ENCODE measurements at places on chromosomes 6 and 20. TPM values are rescaled to one million over a fixed set of nuclear protein-coding genes. Genes with fewer than 3 reads are reported as not detected.

- H3K4me1 ChIP-seq, result no peaks in the 10 kb centered on the region
- H3K27me3 ChIP-seq, result no peaks in the 10 kb centered on the region
- DNase-seq, result no peak
- no peak overlapping the region for H3K4me3 ChIP-seq
- no peak overlapping the region for H3K27ac ChIP-seq
Measured at GRCh38 chr20:9360431-9360830, 154.0 kb upstream of the LAMP5 start.

DNA sequence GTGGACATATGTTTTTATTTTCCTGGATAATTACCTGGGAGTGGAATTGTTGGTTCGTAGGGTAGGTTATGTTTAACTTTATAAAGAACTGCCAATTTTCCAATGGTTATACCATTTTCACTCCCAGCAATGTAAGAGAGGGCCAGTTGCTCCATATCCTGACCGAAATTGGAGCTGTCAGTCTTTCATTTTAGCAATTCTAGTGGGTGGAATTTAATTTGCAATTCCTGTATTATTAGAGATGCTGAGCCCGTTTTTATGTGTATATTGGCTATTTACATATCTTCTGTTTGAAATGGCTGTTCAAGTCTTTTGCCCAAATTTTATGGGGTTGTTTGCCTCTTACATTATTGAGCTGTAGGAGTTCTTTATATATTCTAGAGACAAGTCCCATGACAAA is 28.0 kb downstream of the SCML4 start:
- DNase-seq, result no peak
- H3K36me3 ChIP-seq, result no peaks in the 10 kb centered on the region
- H3K27me3 ChIP-seq, result no peaks in the 10 kb centered on the region
- no peak overlapping the region for H3K27ac ChIP-seq
- H3K4me1 ChIP-seq, result no peaks in the 10 kb centered on the region

GRCh38 chr6:106220485-106220884 is 105.1 kb downstream of the ATG5 start:
- DNase-seq, result no peak
- no peak overlapping the region for H3K27ac ChIP-seq
- no peaks in the 10 kb centered on the region for H3K27me3 ChIP-seq

DNA sequence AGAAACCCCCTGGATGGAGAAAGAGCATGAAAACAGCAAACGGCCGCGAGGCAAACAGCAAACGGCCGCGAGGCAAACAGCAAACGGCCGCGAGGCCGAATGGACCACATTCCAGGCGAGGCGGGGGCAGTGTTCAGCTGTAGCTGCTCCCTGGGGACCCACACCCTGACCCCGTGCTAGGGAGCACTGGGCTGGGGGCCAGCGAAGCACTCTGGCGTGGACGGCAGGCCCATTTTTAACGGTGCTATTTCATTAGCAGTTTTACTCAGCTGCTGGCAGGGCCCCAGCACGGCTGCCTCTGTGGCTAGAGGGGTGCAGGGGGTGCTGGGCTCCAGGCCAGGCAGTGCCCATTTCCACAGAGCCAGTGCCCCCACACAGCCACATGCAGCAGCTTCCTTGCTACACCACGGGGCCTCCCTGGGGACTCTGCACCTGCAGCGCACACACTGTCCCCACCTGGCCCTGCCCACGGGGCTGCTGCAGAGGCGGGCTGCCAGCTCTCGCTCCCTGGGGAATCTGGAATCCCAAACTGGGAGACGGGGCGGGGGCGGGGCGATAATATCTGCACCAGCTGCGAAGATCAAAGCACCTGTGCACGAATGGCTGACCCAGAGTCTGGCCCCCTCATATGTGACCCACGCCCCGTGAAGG is 35.6 kb upstream of the SLCO4A1 start:
- no peaks in the 10 kb centered on the region for H3K36me3 ChIP-seq
- no peak for DNase-seq
- peaks cover 67% of the 10 kb centered on the region for H3K4me1 ChIP-seq
- H3K27ac ChIP-seq, result no peak overlapping the region
- peak overlapping the region; percentile 48 for H3K4me3 ChIP-seq

DNA sequence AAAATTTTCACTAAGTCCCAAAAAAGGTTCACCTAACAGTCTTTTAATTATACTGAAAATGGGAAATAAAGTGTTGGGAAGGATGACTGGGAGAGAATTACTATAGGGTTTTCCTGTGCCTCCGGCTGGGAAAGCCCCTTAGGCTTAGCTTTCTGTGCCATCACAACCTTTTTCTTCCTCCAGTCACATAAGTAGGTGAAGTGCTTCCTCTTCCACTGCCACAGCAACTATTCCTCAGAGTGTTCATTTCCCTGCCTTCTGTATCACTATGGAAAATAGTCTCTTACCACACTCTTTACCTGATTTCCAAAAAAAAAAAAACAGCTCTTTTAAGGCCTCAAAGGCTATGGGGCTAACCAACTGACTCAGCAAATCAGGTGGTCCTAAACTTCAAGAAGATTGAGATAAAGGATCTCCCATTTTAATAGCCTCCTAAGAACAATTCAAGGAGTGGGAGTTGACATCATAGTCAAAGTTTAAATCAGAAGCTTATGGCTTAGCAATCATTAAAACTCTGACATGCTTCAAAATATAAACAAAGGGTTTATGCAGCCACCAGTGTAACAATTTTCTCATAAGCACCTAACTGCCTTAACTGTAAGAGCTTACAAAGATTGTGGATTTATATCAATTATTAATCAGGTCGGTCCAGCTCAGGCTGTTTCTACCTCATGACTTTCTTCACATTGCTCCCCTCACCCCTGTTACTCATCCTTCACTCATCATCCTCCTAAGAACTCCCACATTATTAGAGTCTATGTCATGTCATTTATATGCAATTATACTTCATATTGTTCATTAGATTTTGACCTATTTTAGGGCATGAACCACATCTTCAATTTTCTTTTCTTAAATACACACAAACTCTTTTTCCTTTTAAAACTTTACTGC is 95.3 kb downstream of the RNGTT start:
- H3K4me3 ChIP-seq, result no peak overlapping the region
- no peak overlapping the region for H3K27ac ChIP-seq
- H3K36me3 ChIP-seq, result peaks cover 12% of the 10 kb centered on the region
- H3K27me3 ChIP-seq, result no peaks in the 10 kb centered on the region

The TCF21 gene
- not detected for polyA plus RNA-seq

The ULBP3 gene
- 0.08 TPM for polyA plus RNA-seq

The PTCRA gene
- polyA plus RNA-seq, result not detected

DNA sequence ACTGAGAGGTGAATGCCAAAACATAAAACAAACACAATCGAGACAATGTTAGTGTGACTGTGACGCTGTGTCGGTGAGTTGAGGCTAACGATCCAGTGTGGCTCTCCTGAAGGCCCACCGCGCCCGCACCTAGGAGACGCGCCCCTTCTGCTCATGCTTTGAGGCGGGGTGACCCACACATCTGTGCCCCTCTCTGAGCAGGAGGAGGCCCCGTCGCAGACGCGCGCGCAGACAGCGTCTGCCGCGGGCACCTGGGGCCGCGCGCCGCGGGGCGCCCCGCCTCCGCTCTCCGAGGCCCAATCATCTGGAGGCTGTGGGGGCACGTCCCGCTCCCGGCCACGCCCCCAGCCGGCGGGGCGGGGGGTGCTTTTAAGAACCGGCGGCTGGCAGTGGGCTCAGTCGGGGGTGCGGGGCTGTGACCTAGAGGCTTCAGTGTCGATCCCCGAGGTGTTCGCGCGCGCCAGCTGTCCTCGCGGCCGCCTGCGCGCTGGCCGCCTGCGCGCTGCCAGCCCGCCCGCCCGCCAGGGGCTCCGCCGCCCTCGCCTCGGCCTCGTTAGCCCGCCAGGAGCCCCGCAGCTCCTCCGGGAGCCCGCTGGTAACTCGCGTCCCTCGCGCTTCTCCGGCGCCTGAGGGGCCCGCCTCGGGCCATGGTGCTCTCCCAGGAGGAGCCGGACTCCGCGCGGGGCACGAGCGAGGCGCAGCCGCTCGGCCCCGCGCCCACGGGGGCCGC is at the start of gene SLC16A10:
SLC16A10 (plus strand) TSS at position 398 of the 730 bp plus-strand sequence; CDS start at position 648, 250 bp downstream.
- H3K27me3 ChIP-seq, result peaks cover 29% of the 10 kb centered on the region
- H3K4me1 ChIP-seq, result peaks cover 25% of the 10 kb centered on the region
- peak; percentile 11 for DNase-seq
- peak within 1 kb of the TSS; percentile 56 for H3K4me3 ChIP-seq

The HSPA12B gene
- not detected for polyA plus RNA-seq

DNA sequence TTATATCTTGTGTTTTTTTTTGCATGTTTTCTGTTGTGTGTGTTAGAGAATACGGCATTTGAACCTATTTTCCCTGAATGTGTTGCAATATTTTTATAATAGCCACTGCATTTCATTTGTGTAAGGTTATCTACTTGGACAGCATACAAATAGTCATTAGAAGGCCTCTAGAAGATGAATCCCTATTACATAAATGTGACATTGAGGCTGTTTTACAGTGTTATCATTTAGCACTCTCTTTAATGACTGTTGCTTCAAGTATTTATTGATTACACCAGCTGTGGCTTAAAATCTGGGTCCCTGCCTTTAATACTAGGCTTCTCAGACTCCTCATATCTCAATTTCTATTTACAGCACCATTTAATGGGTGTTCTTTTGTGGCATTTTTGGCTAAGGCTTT is 465.8 kb downstream of the FRK start:
- no peaks in the 10 kb centered on the region for H3K27me3 ChIP-seq
- H3K4me1 ChIP-seq, result no peaks in the 10 kb centered on the region
- H3K36me3 ChIP-seq, result no peaks in the 10 kb centered on the region
- no peak overlapping the region for H3K4me3 ChIP-seq
- no peak for DNase-seq

- H3K27ac ChIP-seq, result no peak overlapping the region
- H3K27me3 ChIP-seq, result no peaks in the 10 kb centered on the region
- DNase-seq, result no peak
- no peaks in the 10 kb centered on the region for H3K36me3 ChIP-seq
Measured at GRCh38 chr20:63309261-63310071, 16.5 kb downstream of the COL20A1 start.

DNA sequence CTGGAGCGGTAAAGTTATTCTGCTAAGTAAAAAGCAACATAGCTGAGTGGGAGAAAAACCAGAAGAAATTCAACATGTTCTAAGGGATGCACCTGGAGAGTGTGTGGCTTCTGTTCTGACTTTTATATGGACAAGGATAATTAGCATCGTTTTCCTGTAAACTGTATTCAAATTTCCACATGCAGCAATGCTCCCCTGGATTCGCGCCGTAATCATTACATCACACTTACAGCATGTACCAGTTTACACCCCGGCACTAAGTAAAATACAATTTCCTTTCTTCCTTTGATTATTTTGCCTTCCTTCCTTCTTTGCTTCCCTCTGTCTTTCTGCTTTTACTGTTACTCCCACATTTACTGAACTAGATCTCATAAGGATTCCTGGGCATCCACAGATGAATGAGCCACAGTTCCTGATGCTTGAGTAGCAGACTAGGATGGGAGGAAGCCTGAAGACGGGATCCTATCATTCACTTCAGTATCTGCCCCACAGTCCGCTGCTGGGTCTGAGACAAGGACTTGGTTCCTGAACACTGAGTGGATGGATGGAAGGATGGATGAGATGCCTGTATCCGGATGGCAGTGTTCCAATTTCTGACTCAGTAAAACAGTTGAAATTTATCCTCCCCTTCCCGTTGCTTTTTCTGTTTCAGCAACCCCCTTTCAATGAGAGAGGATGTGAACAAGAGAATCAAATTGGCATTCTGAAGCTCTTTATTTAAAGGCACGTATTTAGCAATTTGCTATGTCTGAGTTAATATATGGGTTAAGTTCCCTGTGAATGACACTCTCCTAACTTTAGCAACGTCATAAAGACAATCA is 174.6 kb downstream of the GJA10 start:
- H3K36me3 ChIP-seq, result no peaks in the 10 kb centered on the region
- H3K4me1 ChIP-seq, result no peaks in the 10 kb centered on the region
- no peak for DNase-seq
- no peaks in the 10 kb centered on the region for H3K27me3 ChIP-seq
- H3K27ac ChIP-seq, result no peak overlapping the region

The LY6G6D gene
- polyA plus RNA-seq, result not detected

GRCh38 chr20:64233725-64234124 is 21.8 kb upstream of the PCMTD2 start:
- no peak overlapping the region for H3K4me3 ChIP-seq
- no peaks in the 10 kb centered on the region for H3K4me1 ChIP-seq
- no peaks in the 10 kb centered on the region for H3K36me3 ChIP-seq
- DNase-seq, result no peak
- H3K27me3 ChIP-seq, result no peaks in the 10 kb centered on the region
- H3K27ac ChIP-seq, result no peak overlapping the region

The SPATA2 gene
- 13.3 TPM for polyA plus RNA-seq

DNA sequence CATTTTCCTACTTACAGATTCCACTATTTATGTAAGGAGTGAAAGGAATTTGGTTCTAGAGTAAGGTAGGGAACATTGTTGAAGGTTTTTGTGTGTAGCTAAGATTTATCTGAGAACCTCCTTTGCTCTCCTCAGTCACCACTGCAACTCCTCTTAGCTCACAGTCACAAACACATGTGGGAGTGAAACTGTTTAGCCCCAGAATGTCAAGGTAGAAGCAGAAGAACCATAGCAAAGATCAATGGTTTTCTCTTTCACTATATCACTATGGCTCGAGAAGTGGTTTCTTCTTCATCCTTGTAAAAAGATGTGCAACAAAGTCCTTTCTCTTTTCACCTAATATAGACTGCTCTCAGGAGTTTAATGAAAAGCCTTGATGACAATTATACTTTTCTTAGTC is 6.5 kb upstream of the DEFB112 start:
- no peaks in the 10 kb centered on the region for H3K36me3 ChIP-seq
- no peaks in the 10 kb centered on the region for H3K27me3 ChIP-seq
- H3K4me3 ChIP-seq, result no peak overlapping the region
- no peak overlapping the region for H3K27ac ChIP-seq

GRCh38 chr6:27720607-27721580 is 191.3 kb downstream of the OR2B2 start:
- H3K4me3 ChIP-seq, result no peak overlapping the region
- no peak overlapping the region for H3K27ac ChIP-seq
- H3K27me3 ChIP-seq, result peaks cover 16% of the 10 kb centered on the region
- no peak for DNase-seq
- H3K4me1 ChIP-seq, result no peaks in the 10 kb centered on the region
- no peaks in the 10 kb centered on the region for H3K36me3 ChIP-seq

DNA sequence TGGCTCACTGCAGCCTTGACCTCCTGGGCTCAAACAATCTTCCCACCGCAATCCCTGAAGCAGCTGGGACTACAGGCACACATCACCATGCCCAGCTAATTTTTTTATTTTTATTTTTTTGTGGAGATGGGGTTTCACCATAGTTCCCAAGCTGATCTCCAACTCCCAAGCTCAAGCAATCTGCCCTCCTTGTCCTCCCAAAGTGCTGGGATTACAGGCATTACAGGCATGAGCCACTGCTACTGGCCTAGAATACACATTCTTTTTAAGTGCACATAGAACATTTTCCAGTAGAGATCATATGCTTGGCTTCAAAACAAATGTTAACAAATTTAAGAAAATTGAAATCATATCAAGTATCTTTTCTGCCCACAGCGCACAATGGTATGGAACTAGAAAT is 176.8 kb upstream of the MARCKS start:
- H3K27me3 ChIP-seq, result no peaks in the 10 kb centered on the region
- H3K4me3 ChIP-seq, result no peak overlapping the region
- H3K36me3 ChIP-seq, result no peaks in the 10 kb centered on the region
- DNase-seq, result no peak

The SLC22A2 gene
- not detected for polyA plus RNA-seq

GRCh38 chr6:31267651-31268368 is 4.1 kb downstream of the HLA-C start:
- H3K4me1 ChIP-seq, result peaks cover 26% of the 10 kb centered on the region
- H3K36me3 ChIP-seq, result peaks cover 31% of the 10 kb centered on the region
- H3K4me3 ChIP-seq, result no peak overlapping the region
- H3K27ac ChIP-seq, result peak overlapping the region; percentile 24

The LCA5 gene
- 0.08 TPM for polyA plus RNA-seq

Measured in CD14-positive monocyte (primary cell).